ENCODE measurements at places on chromosomes 12 and 14. TPM values are rescaled to one million over a fixed set of nuclear protein-coding genes. Genes with fewer than 3 reads are reported as not detected.
A peak's percentile ranks its signal among the peaks of the same experiment; 100 is the strongest.

GRCh38 chr12:12748044-12748443, 30.9 kb downstream of the CDKN1B start:
- no peak for DNase-seq

- DNase-seq = no peak
Observed at GRCh38 chr12:113609692-113610469, 138.2 kb upstream of the LHX5 start.

DNA sequence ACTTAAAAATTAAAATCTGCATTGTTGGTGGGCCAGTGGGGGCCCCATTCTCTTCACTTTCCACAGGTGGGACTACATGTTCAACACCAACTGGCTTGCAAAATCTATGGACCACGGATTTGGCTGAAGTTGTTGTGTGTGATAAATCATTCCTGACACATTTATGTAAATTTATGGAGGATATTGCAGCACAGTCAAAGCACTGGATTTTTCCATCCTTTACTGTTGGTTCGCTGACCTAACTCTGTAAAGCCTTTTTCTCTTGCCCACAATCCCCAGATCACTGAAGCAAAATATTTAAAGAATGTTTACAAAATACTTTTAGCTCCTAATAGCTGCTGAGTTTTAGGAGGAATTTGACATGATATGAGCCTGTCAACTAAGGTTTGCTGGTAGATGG, 219.7 kb upstream of the PRICKLE1 start:
- DNase-seq = no peak

- DNase-seq = no peak
Observed at GRCh38 chr14:44149597-44149996, 357.5 kb downstream of the FSCB start.

GRCh38 chr12:6927379-6928021, at the start of gene ATN1:
TSS of gene ATN1 (plus strand) at chr12:6927959. CDS start at chr12:6934002, 6,043 bp downstream.
- peak; percentile 48 for DNase-seq

The SOAT2 gene
- 1.7 TPM for total RNA-seq

- DNase-seq = no peak
Observed at GRCh38 chr12:7628381-7628961, 37.2 kb downstream of the APOBEC1 start.

DNA sequence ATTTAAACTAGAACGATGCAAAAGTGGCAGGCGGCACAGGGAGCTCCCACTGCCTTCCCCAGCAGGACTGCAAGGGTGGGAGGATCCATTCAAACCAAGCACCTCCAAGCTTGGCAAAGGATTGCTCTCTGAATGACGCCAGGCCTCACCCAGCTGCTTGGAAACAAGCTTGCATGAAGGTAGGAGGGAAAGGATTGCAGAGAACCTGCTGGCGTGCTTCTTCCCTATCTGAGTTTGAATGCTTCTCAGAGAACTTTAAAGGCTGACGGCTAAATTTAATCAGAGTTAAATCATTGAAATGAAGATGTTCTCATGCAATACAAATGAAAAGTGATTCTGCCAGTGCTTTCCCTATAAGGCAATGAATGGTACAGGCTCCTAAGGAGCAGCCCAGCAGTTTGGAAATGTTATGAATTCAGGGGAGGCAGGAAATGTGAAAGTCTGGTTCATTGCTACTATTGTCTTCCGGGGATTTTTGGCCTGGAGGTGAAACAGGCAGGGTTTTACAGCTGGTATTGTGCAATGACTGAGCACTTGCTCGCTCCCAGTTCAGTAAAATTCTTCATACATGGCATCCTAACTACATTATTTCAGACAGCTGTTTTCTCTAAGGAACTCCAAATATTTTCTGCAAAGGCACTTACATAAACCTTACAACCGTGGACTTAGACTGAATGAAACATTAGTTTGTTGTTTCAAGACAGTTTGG, 31.9 kb upstream of the DUSP6 start:
- no peak for DNase-seq

The KRT6B gene
- total RNA-seq = not detected

Measured in activated CD4-positive, alpha-beta T cell treated with anti-CD3 and anti-CD28 coated beads, Interleukin-2, amount 10 ng/mL, durations not matched to agents 7 days and 5 days (primary cell).